T-helper 22 cell (primary cell): ENCODE measurements at places on chromosomes 12 and 14.

DNA sequence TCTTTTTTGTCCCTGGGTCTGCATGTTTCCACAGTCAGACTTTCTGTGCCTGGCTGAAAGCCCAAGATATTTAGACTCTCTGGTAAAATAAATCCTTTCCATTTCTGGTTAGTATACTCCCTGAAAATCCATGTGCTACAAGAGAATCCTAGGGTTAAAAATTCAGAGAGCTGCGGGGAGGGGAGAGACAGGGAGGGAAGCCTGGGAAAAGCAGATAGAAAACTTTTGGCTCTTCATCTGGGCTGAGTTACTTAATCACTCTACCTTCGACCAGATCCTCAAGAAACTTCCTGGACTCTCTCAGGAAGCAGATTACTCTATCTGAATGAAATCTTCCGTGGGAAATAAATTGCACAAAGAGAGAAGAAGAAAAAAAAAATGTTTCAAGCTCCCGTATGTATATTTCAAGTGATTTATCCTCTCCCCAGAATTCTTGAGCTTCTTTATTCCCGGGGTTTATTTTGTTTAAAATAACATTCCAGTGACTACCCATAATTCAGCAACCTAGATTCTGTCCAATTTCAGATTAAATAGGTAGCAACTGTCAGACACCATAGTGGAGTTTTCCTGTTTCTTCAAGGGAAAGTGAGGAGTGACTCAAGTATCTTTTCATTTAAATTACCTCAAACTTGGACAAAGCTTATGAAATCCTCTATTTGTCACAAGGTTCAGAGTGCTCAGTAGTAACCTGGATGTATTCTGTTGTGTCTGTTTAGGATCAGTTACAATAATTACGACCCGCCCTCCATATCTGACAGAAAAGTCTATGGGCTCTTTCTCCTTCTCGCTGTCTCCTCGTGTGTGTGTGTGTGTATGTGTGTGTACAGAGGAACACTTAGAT lies 163.7 kb downstream of the MYRFL start:
- no peak for DNase-seq

GRCh38 chr12:57444744-57445143 lies 10.2 kb downstream of the INHBC start:
- no peak for DNase-seq

- DNase-seq, result no peak
Measured at GRCh38 chr12:119158402-119158801, 20.3 kb upstream of the HSPB8 start.

DNA sequence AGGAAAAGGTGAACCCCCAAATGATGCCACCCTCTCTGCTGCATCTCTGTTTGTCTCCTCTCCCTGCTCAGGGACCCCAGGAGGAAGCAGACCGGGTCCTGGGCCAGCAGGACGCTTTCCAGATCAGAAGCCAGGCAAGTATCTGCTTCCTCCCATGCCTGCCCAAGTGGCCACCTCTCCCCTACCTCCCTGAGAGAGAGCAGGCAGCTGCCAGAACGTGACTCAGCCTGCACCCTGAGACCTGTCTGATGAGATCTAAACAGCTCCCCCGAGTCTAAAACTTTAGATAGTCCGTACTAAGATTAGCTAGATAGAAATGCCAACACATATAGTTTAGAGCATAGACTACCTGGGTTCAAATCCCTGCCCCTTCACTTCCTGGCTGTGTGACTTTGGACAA lies 31.2 kb upstream of the OAS1 start:
- DNase-seq, result no peak
